ENCODE measurements at places on chromosomes 7 and 10.

DNA sequence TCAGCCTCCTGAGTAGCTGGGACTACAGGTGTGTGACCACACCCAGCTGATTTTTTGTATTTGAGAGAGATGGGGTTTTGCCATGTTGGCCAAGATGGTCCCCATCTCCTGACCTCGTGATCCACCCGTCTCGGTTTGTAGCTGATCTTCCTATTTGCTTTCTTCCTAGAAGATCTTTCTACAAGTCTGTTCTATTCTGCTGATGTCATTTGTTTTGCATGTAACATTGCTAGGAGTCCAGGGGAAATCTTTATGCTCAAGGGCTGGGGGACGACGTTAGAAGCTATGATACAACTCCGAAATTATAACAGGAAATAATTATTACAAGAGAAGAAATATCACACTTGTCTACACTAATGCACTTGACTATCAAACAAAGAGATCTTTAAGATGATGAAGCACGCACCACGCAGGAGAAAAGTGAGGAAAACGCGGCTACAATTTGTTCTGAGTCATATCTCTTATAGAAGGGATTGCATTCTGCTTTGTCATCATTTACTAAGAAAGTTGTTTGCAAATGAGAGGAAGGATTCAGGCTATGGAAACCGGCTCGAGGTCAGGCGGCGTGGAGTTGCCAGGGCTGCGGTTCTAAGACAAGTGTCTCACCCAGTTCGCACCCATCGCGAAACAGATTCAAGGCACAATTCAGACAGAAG is 103.0 kb upstream of the CARD11 start:
- no peak for DNase-seq

GRCh38 chr10:12195603-12196506 is at the start of the genes CDC123 and NUDT5:
Gene CDC123, plus strand, starts transcription at chr10:12196188. Its CDS starts 58 bp downstream, at chr10:12196246.
Gene NUDT5, minus strand, starts transcription at chr10:12195891. Its CDS starts 9,600 bp downstream, at chr10:12186291.
- DNase-seq: peak; percentile 86

- DNase-seq: no peak
These were observed 9.7 kb downstream of the GET4 start for GRCh38 chr7:885893-886625.

DNA sequence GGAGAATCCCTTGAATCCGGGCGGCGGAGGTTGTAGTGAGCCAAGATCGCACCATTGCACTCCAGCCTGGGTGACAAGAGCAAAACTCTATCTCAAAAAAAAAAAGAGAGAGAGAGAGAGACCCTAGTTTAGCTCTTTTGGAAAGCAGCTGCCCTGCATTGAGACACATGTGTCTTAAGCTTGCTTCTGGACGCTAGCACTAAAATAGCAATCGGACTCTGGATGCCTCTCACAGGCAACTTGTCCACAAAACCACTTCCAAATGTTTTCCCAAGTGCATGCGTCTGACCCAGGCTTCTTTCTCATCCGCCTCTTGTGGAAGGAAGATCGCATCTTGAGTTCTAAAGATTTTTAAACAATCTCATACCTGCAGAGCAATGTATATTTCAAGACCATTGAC is 182.7 kb downstream of the CUX1 start:
- DNase-seq: no peak

GRCh38 chr7:1667566-1668395 is 2.3 kb upstream of the ELFN1 start:
- DNase-seq: no peak

GRCh38 chr10:121514141-121514865 is 83.9 kb downstream of the FGFR2 start:
- no peak for DNase-seq

Measured in central memory CD4-positive, alpha-beta T cell (primary cell).